ENCODE measurements at places on chromosomes 11 and 22.

- no peak for DNase-seq
These were observed 435.0 kb upstream of the CADM1 start for GRCh38 chr11:115939104-115939730.

DNA sequence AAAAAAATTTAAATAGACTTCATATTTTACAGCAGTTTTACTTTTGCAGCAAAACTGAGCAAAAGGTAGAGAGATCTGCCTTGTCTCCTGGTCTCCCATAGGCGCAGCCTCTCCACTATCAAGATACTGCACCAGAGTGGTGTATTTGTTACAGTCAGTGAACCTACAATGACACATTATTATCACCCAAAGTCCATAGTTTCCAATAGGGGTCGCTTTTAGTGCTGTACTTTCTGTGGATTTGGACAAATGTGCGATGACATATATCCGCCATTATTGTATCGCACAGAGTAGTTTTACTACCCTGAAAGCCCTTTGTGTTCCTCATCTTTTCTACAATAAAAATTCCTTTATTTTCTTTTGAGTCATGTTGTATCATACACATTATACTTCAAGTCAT is 153.2 kb upstream of the CCDC179 start:
- no peak for DNase-seq

DNA sequence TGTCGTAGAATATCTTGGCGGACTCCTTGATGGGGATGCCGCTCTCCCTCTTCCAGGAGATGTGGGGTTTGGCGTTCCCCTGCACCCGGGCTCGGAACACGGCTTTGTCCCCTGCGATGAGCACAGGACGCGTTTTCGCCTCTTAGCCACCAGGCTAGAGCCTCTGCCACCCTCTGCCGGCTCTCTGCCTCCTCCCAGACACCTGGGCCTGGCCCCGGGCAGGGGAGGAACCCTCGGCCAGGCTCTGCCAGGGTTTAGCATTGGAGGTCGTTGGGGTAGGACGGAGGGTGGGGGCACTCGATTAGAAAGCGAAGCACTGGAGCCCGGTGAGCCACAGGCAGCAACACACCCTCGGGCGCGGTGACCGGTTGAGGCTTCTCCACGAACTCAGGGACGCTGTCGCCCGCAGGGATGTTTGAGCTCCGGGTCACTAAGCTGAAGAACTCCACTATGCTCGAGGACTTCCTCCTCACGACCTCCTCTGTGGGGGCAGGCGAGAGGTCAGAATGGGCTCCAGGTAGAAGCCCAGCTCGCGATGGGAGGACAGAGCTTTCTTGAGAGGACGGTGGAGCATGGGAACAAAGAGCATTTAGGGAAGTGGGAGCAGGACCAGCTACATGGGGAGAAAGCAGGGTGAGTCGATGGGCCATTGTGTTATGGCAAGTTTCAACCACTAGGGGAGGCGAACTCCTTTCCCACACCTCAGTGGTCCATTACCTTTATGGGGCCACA is 4.3 kb downstream of the IGSF22 start:
- no peak for DNase-seq

- no peak for DNase-seq
These were observed 632.8 kb upstream of the RAG2 start for GRCh38 chr11:37230865-37231264.

DNA sequence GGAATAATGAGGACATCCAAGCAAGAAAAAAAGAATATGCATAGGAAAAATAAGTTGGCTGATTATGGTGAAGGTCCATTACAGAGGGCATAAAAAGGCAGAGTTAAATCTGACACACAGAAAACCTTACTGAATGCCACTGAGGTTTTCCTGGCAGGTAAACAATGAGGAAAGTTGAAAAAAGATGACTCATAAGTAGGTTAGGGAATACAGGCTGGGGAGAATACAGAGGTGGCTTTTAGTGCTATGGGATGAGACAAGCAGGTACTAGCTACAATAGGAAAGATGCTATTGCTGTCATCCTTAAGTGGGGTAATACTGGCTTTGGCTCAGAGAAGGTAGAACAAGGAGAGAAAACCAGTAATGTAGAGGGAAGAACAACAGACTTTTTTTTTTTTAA is 44.7 kb downstream of the CSTF3 start:
- DNase-seq, result no peak

GRCh38 chr22:24099666-24100065 is 81.6 kb upstream of the SUSD2 start:
- DNase-seq, result no peak

Measured in stimulated activated CD4-positive, alpha-beta T cell treated with anti-CD3 and anti-CD28 coated beads, Interleukin-1b, Interleukin-23, amount 100 ng/mL, for 4 hours (primary cell).